ENCODE measurements at places on chromosomes 7 and 10.

GRCh38 chr10:112979927-112980326 lies 29.9 kb downstream of the TCF7L2 start:
- DNase-seq = no peak

DNA sequence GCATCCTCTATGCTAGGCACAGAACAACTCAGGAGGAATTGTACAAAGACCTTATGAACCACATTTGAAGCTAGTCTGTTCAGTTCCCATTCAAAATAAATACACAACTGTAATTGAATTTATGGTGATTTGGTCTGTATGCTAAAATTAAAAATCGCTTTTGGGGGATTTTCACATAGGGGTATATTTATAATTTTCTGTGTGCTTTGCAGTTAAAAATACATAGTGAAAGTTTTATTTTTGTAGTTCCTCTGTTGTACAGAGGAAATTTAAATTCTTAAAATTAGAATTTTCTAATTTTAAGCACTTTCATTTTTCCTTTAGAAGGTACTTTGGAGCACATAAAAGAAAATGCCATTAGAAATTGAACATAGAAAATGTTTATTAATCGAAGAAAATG lies 6.9 kb downstream of the RABGEF1 start:
- no peak for DNase-seq

GRCh38 chr7:51326656-51327286 lies 10.2 kb upstream of the COBL start:
- DNase-seq = no peak

DNA sequence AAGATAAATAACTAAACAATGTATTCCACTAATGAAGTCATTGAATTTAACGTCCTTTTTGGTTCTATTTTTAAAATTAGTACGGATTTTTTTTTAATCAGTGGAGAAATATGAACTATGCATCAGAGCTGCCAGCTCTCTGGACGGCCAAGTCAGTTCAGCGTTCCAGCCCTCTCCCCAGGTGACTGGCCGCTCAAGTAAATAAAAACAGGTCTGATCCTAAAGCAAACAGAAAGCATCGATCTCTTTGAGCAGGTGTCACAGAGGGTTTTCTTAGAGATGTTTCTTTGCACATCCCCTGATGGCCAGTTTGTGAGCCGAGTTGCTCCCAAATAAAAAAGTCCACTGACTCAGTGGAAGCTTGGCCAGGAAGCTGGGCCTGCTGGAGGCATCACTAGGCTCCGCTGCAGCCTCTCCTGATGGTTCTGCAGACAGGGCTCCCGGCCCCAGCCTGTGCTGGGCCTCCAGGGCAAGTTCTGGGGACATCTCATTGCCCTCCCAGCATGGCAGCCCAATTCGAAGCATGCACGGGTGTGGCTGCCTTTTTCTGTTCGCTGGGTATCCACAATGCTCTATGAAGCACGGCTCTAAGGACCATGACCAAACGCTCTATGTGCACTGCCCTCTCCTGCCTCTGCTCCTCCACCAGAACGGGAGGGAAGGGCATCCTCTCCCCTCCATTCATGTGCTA lies 74.7 kb upstream of the PPP2R2D start:
- no peak for DNase-seq

GRCh38 chr7:154178895-154179294 lies 126.7 kb downstream of the DPP6 start:
- no peak for DNase-seq

- no peak for DNase-seq
Observed at GRCh38 chr10:119736220-119736619, 10.4 kb downstream of the INPP5F start.

DNA sequence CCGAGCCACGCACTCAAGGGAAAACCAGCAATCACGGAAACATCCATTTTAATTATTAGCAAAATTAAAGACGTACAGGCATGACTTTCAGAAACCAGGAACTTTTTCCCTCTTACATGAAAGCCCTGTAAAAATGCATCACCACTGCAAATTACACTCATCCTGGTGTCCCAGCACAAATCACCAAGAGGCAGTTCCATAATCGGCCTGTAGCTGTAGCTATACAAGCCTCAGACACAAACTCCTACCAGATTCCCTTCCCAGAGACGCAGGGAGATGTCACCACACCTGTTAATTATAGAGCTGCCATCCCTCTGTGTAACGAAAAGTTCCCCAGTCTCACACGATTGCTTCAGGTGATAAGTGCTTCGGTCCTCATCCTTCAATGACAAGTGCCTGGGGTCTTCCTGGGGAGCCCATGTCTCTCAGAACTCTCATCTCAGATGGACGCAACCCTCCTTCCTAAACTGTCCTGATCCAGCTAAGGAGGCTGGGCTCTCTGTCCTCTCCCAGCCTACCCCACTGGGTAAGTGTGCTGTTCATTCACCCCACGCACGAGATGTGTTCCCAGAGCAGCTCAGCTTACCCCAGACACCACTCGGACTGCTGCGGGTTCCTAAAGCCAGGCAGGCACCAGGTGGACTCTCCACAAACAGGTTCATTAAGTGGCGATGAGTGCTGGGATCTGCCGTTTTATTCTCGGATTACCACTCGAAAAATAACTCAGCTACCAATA lies 5.9 kb downstream of the FGFR2 start:
- no peak for DNase-seq

DNA sequence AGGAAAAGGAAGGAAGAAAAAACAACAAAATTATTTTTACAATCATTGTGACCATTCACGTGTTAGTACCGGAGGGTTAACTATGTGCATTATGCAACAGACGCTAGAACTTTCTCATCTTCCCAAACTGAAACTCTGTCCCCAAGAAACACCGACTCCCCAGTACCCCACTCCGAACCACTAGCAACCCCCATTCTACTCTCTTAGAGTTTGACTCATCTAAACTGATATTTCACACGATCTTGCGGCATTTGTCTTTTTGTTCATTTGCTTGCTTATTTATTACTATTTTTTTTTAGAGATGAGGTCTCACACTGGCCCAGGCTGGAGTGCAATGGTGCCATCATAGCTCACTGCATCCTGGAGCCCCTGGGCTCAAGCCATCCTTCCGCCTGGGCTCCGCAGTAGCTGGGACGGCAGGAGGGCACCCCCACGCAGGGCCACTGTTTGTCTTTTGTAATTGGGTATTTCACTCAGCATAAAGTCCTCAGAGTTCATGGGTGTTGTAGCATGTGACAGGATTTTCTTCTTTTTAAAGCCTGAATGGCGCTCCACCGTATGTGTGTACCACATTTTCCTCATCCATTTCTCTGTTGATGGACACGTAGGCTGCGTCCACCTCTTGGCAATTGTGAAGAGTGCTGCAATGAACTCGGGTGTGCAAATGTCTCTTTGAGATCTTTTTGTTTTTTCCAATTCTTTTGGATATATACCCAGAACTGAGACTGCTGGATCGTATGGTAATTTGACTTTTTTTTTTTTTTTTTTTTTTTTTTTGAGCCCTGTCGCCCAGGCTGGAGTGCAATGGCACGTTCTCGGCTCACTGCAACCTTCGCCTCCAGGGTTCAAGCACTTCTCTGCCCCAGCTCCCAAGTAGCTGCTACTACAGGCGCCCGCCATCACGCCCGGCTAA lies 9.5 kb downstream of the MNX1 start:
- DNase-seq = no peak

GRCh38 chr7:114242992-114243507 lies 171.6 kb upstream of the FOXP2 start:
- no peak for DNase-seq

DNA sequence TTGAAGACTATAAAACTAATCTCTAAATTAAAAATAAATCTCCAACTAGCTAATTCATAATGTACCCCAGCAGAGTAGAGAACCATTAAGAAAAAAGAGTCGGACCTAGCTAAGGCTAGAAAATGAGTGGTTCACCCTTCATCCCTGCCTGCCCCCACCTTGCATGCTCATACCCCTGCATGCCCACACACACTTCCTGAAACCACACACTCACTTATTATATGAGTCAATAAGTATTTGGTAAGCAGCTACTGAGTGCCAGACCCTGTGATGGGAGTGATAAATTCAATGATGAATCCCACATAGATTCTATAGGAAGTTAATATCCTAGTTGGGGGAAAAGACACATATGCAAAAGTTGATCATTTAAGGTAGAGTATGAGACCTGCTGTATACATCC lies 152.9 kb upstream of the INHBA start:
- DNase-seq = no peak

- DNase-seq = no peak
Observed at GRCh38 chr7:36180121-36180520, 27.1 kb downstream of the EEPD1 start.

GRCh38 chr10:73169320-73169719 lies 1.4 kb downstream of the FAM149B1 start:
- no peak for DNase-seq

DNA sequence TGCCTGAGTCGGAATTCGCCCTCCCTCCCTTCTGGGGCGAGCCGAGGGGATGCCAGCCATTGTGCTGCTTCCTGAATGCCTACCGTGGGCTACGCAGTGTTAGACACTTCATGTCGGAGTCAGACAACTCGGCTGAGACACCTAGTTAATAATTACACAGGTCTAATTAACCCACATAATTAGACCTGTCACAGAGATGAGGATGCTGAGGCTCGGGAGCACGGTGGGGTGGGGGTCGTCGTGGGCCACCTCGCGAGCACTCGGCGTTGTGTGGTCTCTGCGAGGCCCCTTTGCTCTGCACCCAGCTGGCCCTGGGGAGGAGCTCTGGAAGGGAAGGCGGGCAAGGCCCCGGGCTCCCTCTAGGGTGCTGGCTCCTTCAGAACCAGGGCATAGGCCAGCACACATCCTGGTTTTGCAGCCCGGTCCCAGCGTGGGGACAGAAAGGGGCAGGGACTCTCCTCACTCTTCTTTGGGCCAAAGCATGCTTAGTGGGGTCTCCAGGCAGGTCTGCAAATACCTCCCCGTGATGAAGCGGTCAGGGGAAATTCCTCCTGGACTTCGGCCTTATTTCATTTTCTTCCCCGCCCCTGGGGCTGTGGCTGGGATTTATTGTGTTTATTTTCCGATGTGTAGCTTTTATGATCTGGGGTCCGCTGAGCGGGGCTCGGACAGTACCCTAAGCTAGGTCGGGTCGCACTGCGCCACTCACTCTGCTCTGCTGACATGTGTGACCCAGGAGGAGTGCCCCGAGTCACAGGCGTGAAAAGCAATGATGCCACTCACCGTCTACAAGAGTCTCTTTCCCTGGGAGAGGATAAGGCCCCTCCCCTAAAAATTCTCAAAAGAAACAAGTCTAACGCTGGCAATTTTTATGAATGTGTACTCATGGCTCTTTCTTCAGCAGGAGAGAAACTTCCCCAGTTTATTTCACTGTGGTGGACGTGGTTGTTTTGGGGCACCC lies 4.9 kb upstream of the FOXL3 start:
- no peak for DNase-seq

DNA sequence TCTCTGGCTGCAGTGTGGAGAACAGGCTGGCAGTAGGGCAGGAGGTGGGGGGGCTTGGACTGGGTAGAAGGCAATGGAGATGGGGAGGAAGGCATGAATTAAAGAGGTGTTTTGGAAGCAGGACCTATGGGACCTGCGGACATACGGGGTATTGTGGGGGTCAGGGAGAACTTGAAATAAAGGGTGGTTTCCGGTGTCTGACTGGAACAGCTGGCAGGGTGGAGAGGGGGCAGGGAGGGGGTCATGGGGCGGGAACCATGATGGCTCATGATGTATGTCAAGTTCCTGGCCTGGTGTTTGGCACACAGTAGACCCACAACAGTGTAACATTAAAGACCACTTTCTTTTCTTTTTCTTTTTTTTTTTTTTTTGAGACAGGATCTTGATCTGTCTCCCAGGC lies 5.5 kb downstream of the LHPP start:
- DNase-seq = no peak

DNA sequence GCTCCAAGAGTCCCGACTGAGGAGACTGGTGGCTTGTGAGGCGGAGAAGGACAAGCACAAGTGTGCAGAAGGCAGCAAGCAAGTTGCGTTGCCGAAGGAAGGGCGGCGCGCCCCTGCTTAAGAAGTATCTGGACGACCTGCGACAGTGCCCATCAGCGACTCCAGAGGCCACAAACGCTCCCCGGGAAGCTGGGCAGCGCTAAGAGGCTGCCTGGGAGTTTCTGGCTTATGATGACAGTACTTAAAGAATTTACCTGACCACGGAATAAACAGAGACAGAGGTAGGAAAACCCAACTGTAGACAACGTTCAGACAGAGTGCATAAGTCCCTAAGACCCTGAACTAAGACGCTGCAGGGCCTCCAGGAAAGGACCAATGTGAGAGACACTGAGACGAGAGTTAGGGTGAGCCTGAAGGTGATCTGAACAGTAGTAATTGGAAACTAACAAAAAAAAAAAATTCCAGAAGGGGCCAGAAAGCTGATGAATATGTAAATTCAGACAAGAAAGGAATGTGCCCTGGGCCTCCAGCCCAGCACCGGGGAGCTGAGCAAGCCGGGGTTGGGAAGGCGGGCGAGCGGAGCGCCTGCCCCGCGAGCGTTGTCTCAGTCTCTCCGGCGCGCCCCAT lies 1.0 kb downstream of the OSBPL3 start:
- no peak for DNase-seq

- no peak for DNase-seq
Observed at GRCh38 chr10:7119325-7120015, 291.4 kb downstream of the SFMBT2 start.

GRCh38 chr10:109089779-109090178 lies 833.5 kb downstream of the XPNPEP1 start:
- no peak for DNase-seq

Measured in NCI-H2081 (cell line).